Stimulated activated CD8-positive, alpha-beta memory T cell treated with anti-CD3 and anti-CD28 coated beads, Interleukin-15, amount 100 ng/mL, for 48 hours (primary cell): ENCODE measurements at places on chromosomes 4 and X.
A peak's percentile ranks its signal among the peaks of the same experiment; 100 is the strongest.

DNA sequence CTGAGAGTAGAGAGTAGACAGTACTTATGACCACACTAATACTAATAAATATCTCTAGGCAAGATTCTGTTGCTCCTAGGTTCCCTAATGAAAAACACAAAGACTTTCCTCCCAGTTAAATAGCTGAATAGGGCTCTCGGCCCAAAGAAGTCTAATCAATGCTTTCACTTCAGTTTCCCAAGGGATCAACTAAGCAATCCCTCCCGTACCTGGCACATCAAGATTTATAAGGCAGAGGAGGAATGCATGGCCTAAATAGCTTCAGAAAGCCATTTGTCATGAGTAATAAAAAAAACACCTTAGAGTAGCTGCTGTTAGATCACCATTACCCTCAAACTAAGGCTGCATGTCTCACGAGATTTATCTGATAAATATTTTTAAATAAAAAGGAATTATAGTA lies 56.8 kb upstream of the EXOC1L start:
- DNase-seq: no peak

DNA sequence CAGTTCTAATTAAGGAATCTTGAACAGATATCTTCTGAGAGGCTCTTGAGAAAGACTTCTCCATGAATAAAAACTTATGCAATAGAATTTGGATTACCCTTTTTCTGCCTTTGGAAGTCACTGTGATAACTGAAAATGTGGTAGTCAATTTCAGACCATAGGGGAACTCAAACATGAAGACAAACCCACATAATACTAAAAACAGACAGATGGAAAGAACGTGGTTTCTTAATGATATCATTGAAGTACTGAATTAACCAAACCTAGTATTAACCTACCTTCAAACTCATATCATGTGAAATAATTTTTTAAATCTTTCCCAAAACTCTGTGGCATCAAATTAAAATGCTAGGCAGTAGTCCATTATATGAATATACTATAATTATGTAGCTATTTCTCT lies 153.5 kb downstream of the CAMK2D start:
- no peak for DNase-seq

GRCh38 chrX:131763674-131764073 lies 219.8 kb downstream of the OR13H1 start:
- no peak for DNase-seq

- no peak for DNase-seq
Observed at GRCh38 chr4:54547299-54548097, 110.3 kb upstream of the KIT start.

GRCh38 chr4:136909626-136910025 lies 622.7 kb downstream of the PCDH18 start:
- no peak for DNase-seq

GRCh38 chrX:46572340-46572936 lies 1.1 kb upstream of the CHST7 start:
- peak; percentile 43 for DNase-seq

DNA sequence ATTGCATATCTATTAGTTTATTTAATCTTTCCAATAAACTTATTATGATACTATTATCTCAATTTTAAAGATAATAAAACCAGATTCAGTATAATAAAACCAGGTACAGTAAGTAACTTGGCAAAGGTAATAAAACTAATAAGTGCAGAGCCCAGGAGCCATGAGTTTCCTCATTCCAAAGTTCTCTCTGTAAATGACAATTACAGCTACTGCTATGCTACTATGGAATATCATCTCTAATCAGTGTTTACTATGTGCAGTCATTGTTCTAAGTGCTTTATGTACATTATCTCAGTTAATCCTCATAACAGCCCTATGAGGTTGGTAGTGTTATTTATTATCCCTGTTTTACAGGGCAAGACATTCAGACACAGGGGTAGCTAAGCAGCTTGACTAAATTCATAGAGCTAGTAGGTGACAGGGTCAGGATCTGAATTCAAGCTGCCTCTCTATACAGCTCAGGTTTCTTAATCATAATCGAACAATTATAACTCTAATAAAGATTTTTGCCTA lies 285.0 kb upstream of the PITX2 start:
- DNase-seq: no peak
